ENCODE measurements at places on chromosomes 5 and 9.

- no peak for DNase-seq
Measured at GRCh38 chr5:36521838-36522745, 84.3 kb upstream of the SLC1A3 start.

DNA sequence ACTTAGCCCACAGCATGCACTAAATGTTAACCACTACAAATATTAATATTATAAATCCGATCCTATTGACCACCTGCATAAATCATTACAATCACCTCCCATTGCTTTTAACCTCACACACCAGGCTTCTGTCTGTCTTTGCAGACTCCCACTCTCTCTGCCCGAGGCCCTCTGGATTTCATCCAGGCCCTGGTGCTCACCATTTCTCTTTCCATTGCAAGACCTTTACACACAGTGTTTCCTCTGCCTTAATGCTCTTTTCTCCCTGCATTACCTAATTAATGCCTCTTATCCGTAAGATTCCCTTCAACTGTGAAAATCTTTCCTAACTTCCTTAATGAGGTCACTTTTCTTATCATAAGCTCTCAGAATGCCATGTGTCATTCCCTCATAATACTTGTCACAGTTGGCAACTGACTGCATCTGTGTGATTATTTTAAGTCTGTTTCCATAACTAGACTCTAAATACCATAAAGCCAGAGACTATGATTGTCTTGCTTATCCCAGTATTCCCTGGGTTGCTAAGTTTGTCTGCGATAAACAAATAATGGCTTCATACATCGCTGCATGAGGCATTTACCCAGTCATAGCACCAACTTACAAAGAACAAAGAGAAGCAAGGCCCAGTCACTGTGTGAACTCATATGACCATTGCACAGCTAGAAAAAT lies 155.1 kb downstream of the CCDC192 start:
- no peak for DNase-seq

DNA sequence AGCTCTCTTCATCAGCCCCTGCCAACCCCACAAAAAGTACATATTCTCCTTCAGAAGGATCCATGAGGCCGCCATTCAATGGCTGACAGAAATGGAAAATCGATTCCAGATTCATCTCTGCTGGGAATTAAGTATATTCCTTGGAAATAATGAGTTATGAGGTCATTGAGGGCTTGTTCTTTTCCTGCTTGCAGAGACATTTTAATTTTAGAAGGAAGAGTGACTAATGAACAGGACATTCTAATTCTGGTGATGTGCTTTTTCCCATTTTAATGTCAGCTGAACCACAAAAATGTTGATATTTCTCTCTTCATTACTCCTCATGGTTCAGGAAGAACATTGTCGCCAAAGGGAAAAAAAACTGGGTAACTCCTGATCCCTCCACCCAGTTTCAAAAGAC lies 314.0 kb downstream of the PIK3R1 start:
- DNase-seq: no peak

- no peak for DNase-seq
Measured at GRCh38 chr9:99199938-99200539, 21.7 kb downstream of the ALG2 start.

- no peak for DNase-seq
Measured at GRCh38 chr9:104993291-104993963, 65.5 kb upstream of the ABCA1 start.

- no peak for DNase-seq
Measured at GRCh38 chr9:113854310-113854709, 21.8 kb upstream of the ZNF618 start.

GRCh38 chr9:36874261-36874660 lies 159.8 kb downstream of the PAX5 start:
- no peak for DNase-seq

GRCh38 chr5:57181154-57181553 lies 7.3 kb downstream of the GPBP1 start:
- no peak for DNase-seq

- no peak for DNase-seq
Measured at GRCh38 chr5:39360471-39361111, 3.7 kb downstream of the C9 start.

- DNase-seq: no peak
Measured at GRCh38 chr5:155684417-155684816, 642.5 kb upstream of the SGCD start.

DNA sequence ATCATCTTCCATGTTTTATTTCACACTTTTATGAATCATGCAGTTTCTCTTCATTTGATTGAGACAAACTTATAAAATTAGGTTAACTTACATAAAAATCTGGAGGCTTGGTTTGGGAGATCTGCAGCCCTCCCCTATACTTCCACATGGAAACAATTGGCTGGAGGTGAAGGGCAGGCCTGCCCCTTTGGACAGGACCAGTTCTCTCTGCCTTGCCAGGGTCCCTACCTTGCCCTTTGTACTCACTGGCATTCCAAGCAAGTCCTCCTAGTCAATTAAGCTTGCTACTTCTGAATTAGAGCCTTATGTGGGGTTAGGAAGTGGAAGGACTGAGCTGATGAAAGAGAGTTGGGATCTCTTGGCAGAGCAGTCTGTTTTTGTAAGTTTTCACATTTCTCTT lies 257.3 kb downstream of the GAS1 start:
- DNase-seq: no peak

GRCh38 chr5:160800375-160801275 lies 51.4 kb downstream of the ATP10B start:
- DNase-seq: no peak

- no peak for DNase-seq
Measured at GRCh38 chr5:112412346-112412745, 6.7 kb downstream of the EPB41L4A start.

GRCh38 chr5:91126448-91126847 lies 256.7 kb downstream of the ARRDC3 start:
- no peak for DNase-seq

- DNase-seq: no peak
Measured at GRCh38 chr5:175728316-175728715, 70.4 kb downstream of the HRH2 start.

- DNase-seq: no peak
Measured at GRCh38 chr9:98178874-98179850, 13.3 kb downstream of the CORO2A start.

DNA sequence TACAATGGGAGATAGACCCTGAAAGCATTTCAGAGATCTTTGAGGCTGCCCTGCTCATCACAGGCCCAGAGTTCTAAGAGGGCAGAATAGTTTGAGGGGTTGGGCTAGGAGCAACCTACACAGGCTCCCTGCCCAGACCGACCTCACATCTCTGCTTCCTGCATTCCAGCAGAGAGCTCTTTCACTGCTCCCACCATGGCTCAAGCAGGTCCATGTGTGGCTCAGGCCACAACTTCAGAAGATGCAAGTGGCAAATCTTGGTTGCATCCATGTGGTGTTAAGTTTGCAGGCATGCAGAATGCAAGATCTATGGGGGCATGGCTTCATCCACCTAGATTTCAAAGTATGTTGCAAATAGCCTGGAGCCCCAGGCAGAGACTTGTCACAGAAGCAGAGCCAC lies 39.0 kb downstream of the GDA start:
- no peak for DNase-seq

GRCh38 chr9:137175345-137175961 lies 3.6 kb upstream of the TMEM210 start:
- DNase-seq: no peak

DNA sequence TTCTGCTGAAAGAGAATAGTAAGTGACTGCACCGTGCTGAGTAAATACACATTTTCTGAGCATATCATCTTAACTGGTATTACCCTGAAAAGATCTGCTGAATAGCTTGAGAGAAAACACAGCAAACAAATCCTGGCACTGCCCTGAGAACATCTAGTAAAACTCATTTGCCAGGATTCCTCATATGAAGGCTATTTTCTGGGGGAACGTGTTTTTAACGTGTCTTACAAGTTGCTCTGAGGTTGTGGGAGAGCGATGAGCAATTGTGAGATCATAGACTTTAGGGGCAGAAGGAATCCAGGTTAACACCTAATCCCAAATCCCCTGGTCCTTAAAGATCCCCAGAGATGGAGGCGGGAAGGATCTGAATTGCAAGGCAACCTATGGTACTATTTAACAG lies 331.9 kb upstream of the RFX3 start:
- no peak for DNase-seq

- no peak for DNase-seq
Measured at GRCh38 chr5:144267961-144268513, 97.4 kb downstream of the KCTD16 start.

- no peak for DNase-seq
Measured at GRCh38 chr5:129746876-129747275, 1.0 kb upstream of the MINAR2 start.

DNA sequence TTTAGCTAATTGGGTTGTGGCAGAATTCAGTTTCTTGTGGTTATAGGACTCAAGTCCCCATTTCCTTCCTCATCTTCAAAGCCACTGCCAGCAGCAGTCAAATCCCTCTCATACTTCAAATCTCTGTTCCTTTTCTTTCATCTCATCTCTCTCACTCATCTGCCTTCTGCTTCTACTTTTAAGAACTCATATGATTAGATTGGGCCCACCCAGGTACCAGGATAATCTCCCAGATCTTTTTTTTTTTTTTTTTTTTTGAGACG lies 8.0 kb upstream of the REEP5 start:
- DNase-seq: no peak

DNA sequence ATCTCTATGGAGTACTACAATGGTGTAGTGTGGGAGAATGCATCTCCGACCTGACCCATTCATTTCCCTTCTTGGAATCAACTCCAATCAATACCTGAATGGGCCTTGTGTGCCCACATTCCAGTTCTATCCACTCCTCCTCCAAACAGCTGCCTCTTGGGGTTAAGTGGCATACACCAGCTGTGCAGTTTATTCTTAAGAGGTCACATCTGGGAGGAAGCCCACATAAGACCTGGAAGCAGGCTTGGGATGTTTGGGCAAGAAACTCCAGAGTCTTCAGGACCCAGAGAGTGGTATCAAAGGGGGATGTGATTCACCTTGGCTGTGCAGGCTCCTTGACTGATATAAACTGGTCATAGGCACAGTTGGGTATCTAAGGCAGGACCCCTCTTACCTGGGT lies 46.0 kb downstream of the ACTBL2 start:
- DNase-seq: no peak

DNA sequence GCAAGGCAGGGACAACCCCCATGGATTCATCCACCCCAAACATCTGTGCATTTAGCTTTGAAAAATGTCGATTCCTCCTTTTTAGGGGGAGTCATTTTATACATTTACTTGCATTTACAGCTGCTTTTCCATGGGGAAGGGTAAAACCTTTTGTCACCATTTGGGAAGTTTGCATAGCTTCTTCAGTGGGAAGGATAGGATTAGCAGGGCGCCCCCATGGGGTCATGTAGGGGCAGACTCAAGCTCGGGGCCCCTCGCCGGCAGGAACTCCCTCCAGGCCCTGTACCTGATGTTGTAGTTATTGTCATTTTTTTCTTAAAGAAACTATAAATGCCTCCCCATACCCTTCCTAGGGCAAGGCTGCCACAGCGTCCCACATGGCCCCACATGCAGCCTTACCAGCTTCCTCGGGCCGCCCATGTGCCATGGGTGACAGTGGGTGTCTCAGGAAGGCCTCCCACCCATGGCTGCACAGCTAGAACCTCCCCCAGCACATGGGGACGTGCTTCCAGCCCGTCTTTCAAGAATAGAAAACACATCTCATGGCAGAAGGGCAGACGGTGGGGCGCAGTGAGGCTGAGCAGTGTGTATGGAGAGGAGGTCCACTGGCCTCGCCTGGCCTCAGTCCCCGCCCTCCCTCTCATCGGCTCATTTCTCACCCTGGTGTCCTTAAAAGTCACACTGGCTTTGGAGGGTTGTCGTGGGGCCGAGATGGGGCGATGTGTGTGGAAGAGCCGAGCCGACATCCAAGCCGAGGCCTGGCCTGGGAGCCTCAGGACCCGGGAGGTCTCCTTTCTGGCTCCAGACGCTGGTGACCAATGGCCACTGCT lies 76.1 kb upstream of the OTULINL start:
- DNase-seq: no peak

GRCh38 chr9:87973122-87973521 lies 1.2 kb downstream of the CDK20 start:
- no peak for DNase-seq

GRCh38 chr5:75844301-75844700 lies 127.1 kb upstream of the POC5 start:
- no peak for DNase-seq

GRCh38 chr5:82275216-82275664 lies 2.9 kb downstream of the RPS23 start:
- no peak for DNase-seq

DNA sequence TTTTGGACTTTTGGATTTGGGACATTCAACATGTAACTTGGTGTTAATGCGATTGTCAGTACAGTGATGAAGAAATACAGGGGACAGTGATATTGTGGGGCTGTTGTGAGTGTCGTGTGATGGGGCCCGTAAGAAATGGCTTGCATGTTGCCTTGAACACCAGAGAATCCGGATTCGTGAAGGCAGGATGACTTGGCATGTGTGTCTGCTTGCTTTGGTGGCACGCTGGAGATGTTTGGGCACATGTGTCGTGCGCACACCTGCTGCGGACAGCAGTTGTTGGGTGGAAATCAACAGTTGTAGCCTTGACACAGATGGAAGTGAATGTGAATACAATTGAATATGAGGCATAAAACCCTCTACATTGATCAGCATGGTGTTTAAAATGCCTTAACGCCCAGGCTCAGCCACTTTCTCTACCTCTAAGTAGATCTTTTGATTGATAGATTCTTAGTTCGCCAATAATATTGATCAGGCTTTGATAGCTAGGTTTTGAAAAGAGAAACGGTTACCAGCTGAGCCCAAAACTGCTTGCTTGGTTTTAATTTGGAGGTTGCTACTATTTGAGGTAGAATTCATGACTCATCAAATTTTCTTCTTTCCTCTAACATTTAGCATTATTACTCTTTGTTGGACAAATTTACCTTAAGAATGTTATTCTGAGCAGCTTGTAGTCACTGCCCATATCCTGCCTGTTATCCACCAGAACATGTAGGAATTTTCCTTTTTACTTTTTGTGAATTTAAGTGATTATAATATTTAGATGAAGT lies 94.4 kb downstream of the TRIO start:
- DNase-seq: no peak

DNA sequence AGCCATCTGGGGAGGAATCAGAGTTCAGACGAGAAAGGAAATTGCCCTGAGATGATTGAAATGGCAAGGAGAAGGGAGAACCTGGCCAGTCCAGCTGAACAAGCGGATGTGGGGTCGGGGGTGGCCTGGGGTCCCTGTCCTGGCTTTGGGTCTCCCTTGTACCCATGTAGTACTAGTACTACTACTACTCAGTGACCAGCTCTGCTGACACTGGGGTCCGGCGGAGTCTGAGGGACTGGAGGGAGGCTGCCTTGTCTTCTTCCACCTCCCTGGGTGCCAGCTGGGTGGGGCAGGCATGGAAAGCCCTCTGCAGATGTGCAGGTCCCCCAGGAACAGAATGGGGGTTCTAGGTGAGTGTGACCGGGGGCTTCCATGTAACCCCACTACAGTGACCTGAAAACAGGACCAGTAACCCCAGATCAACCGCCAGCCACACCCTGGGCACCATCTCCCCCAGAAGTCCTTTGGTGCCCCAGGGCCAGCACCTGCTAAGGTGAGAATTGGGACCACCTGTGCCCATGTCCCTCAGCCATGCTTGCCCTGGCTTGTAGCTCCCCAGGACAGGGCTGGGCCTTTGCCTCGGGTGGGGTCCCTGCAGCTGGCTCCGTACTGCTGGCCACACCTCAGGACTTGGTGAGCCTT lies 89.1 kb upstream of the COL5A1 start:
- DNase-seq: no peak

- no peak for DNase-seq
Measured at GRCh38 chr5:39822020-39822419, 397.2 kb upstream of the DAB2 start.

Measured in stimulated activated CD8-positive, alpha-beta memory T cell treated with anti-CD3 and anti-CD28 coated beads, Interleukin-2, amount 100 ng/mL, for 48 hours (primary cell).